Activated CD4-positive, alpha-beta T cell treated with anti-CD3 and anti-CD28 coated beads, Interleukin-2, amount 10 ng/mL, durations not matched to agents 7 days and 5 days (primary cell): ENCODE measurements at places on chromosomes 11 and 22.

GRCh38 chr22:29226351-29226981, 20.8 kb downstream of the EMID1 start:
- H3K27ac ChIP-seq, result no peak overlapping the region
- no peak for DNase-seq
- H3K36me3 ChIP-seq, result no peaks in the 10 kb centered on the region
- H3K4me3 ChIP-seq, result no peak overlapping the region
- no peaks in the 10 kb centered on the region for H3K27me3 ChIP-seq

GRCh38 chr11:106087815-106088435, 10.5 kb downstream of the AASDHPPT start:
- no peak overlapping the region for H3K4me3 ChIP-seq
- H3K36me3 ChIP-seq, result peaks cover 32% of the 10 kb centered on the region
- peaks cover 32% of the 10 kb centered on the region for H3K4me1 ChIP-seq
- peak; percentile 44 for DNase-seq

- no peaks in the 10 kb centered on the region for H3K27me3 ChIP-seq
- no peak for DNase-seq
- H3K4me3 ChIP-seq, result no peak overlapping the region
These were observed 27.9 kb downstream of the NOX4 start for GRCh38 chr11:89463266-89463780.

DNA sequence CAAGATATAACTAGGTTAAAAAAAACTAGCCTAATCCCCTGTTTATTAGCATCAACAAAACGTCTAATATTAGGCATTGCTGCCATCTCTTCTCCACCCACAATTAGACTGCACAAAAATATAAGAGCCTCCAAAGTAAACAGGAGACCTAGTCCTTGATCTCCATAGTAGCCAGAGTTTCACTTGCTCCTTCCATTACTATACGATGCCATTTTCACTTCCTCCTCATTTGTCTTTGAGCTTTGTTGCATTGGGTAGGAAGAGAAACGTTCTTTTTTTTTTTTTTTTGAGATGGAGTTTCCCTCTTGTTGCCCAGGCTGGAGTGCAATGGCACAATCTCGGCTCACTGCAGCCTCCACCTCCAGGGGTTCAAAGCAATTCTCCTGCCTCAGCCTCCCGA, 42.3 kb upstream of the RDX start:
- H3K36me3 ChIP-seq, result peaks cover 15% of the 10 kb centered on the region
- H3K27me3 ChIP-seq, result no peaks in the 10 kb centered on the region
- peak overlapping the region; percentile 74 for H3K27ac ChIP-seq
- peaks cover 19% of the 10 kb centered on the region for H3K4me1 ChIP-seq
- no peak overlapping the region for H3K4me3 ChIP-seq

DNA sequence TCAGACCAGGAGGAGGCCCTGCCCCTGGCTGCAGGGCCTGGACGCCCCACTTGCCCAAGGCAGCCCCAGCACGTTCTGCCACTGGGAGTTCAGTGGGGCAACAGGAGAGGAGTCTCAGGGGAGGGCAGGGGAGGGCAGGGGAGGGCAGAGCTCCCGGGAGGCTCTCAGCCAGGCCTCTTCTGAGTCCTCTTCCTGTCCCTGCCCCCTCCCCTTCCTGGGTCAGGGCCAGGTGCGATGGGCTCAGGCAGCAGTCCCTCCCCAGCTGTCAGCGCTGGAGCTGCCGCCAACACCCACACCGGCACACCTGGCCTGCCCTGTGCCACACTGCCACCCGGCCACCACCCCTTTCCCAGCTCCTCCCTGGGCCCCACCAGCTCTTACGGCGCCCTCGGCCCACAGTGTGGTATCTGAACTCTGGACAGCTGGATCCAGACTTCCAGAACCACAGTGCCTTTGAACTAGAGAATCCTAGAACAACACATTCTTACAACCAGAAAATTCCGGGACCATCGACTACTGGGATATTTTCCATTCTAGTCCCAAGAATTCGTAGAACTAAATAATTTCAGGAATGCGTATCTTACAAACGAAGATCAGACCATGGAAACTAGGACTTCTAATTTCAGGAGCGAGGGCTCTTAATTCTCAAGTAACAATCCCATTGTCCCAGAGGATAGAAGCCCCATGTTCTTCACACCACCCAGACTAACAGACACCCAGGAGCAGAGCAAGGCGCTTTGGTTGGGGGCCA, 21.8 kb downstream of the RPL3 start:
- no peak overlapping the region for H3K27ac ChIP-seq
- no peak for DNase-seq
- H3K4me3 ChIP-seq, result no peak overlapping the region
- peaks cover 9% of the 10 kb centered on the region for H3K4me1 ChIP-seq

DNA sequence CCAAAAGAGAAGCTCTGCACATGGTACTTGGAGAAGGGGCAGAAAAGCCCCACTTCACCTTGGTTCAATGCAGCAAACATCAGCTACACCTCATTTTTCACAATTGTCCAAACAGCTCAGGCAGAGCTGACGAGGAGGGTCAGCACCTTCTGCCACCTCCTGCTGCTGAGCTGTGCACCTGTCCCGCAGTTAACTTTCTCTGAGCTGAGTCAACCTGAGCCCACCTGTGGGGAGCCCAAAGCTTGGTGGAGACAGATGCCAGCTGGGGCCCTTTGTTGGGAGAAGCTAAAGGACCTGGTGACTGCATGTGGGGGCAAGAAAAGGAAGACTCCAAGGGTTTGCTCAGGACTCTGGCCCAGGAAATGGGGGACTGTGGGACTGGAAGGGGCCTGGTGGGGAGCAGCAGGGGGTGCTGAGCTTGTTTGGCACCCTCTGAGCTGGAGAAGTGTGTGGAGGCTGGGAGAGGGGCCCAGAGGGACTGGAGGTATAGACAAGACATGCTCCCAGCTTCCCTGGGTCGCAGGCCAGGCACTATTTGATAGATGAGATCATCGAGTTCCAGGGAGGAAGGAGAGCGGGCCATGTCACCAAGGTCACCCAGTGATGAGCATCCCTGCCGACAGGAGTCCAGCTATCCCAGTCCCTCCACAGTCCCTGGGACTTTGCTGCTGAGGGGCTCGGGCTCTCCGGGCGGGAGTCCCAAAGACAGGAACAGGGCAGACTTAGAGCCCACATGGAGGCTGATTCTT, 53.5 kb downstream of the KCNJ4 start:
- no peak overlapping the region for H3K4me3 ChIP-seq
- no peak for DNase-seq
- H3K36me3 ChIP-seq, result no peaks in the 10 kb centered on the region
- peaks cover 17% of the 10 kb centered on the region for H3K27me3 ChIP-seq
- peaks cover 16% of the 10 kb centered on the region for H3K4me1 ChIP-seq

DNA sequence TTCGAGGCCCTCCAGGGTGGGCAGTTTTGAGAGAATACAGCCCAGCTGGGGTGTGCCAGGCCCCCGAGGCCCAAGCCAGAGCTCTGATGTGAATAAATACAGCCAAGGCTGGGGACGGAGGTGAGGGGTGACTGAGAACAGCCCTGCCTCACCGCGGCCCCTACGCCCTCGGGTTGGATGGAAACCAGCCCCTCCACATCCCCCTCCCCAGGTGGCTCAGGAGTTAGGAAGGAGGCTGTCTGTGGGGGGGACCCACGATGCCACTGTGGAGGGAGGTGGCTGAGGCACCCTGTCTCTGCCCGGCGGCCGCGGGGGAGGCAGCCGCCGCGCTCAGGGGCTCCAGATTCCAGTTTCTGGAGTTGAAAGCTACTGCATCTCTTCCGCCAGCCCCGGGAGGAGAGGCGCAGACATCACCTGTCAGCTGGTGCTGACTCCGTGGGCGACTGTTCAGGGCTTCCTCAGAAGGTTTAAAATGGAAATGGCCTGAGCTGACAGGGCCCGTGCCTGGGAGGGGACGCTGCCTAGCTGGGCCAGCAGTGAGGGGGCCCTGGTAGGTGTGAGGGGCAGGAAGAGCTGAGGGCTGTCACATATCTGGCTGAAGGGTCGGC, 1.4 kb downstream of the FLRT1 start:
- DNase-seq, result no peak
- no peaks in the 10 kb centered on the region for H3K36me3 ChIP-seq
- no peak overlapping the region for H3K4me3 ChIP-seq
- peaks cover 32% of the 10 kb centered on the region for H3K27me3 ChIP-seq

- H3K27me3 ChIP-seq, result peaks cover 25% of the 10 kb centered on the region
- H3K4me3 ChIP-seq, result no peak overlapping the region
- peaks cover 5% of the 10 kb centered on the region for H3K4me1 ChIP-seq
- H3K36me3 ChIP-seq, result no peaks in the 10 kb centered on the region
- DNase-seq, result no peak
These were observed 9.5 kb downstream of the IGLL5 start for GRCh38 chr22:22897091-22897490.
